Astrocyte (in vitro differentiated cells and primary cell): ENCODE measurements at places on chromosomes 11 and 22.
A peak's percentile ranks its signal among the peaks of the same experiment; 100 is the strongest.

DNA sequence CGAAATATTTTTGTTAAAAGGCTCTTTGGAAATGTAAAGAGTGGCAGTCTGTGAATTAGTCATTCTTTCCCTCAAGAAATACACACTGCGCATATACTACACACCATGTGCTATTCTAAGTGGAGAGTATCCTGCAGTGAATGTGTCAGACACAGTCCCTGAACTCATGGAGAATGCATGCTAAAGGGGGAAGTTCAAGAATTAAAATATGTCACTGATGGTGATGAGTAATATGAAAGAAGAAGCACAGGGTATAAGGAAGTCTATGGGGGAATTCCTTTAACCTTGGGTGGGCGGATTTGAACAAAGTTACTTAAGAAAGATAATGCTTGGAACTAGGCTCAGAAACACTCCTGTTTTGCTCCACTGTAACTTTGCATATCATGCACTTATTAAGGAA, 153.0 kb downstream of the LRRC4C start:
- DNase-seq, result peak; percentile 79
- peaks cover 10% of the 10 kb centered on the region for H3K4me1 ChIP-seq
- no peaks in the 10 kb centered on the region for H3K27me3 ChIP-seq
- H3K4me3 ChIP-seq, result no peak overlapping the region
- H3K36me3 ChIP-seq, result no peaks in the 10 kb centered on the region

- H3K27ac ChIP-seq, result no peak overlapping the region
- H3K27me3 ChIP-seq, result no peaks in the 10 kb centered on the region
- H3K4me1 ChIP-seq, result no peaks in the 10 kb centered on the region
- DNase-seq, result no peak
- H3K4me3 ChIP-seq, result no peak overlapping the region
These were observed 309.8 kb downstream of the TTC28 start for GRCh38 chr22:28369854-28370253.

DNA sequence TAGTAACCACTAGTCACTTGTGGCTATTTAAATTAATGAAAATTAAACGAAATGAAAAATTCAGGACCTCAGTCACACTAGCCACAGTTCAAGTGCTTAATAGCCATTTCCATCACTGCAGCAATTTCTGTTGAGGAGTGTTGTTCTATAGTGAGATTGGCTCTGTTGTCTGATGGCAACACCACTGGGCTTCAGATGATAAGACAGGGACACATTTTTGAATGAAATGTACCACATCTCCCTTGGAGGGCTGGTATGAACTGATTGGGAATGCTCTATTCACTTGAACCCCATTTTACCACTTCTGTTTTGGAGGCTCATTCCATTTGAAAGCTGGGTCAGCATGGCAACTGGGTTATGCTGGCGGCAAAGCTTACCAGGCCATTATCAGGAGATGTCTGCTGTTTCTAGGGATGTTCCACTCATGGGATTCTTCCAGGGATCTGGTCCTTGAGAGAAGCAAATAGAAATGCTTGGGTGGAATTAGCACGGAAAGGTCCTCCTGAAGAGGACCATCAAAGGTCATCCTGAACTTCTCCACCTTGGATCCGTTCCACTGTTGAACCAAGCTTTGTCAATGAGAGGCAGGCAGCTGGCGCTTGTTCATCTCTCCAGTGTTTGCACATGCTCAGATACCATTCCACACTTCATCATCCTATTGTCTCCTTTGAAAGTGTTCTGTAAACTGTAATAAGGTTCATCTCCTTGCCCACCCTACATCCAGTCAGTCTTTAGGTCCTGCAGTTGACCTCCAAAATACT, 7.6 kb downstream of the AMOTL1 start:
- DNase-seq, result no peak
- no peaks in the 10 kb centered on the region for H3K27me3 ChIP-seq
- H3K4me3 ChIP-seq, result no peak overlapping the region
- H3K36me3 ChIP-seq, result no peaks in the 10 kb centered on the region
- H3K27ac ChIP-seq, result peak overlapping the region; percentile 74
- peaks cover 14% of the 10 kb centered on the region for H3K4me1 ChIP-seq

DNA sequence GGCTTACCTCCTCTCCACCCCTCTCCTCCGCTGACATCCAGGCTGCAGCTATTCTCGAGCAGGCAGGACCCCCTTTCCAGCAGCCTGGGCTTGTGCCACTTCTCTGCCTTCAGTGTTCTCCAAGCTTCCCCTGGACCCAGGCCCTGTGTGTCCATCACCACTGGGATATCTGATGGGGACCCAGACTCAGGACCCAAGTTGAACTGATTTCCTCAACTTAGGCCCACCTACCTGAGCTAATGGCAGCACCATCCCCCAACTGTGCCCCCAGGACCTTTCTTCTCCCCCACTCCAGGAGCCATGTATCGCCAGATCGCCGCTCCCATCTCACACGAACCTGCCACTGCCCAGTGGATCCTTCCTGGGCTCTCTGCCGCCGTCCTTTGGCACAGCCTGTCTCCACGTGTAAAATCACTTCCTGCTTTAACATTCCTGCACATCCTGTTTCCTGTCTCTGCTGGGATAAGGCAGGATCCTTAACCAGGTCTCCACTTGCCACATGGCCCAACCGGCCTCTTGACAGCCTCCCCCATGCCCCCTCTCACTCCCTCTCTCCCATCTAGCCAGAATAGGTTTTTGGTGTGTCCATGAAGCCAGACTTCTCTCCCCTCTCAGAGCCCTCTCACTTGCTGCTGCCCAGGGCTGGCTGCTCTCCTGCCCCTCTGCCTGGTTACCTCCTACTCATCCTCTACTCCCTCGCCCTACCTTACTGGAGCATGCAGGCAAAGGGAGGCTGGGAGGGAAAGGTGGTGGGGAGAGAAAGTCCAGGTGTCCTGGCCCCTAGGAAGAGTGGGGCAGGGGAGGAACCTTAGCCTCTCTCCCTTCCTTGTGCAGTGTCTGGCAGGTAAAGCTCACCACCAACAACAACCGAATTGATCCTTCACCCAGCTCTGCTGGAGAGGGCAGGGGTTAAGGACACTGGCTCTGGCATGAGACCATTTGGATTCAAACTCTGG, 9.4 kb downstream of the SPATA19 start:
- no peak overlapping the region for H3K27ac ChIP-seq
- H3K4me1 ChIP-seq, result no peaks in the 10 kb centered on the region
- H3K4me3 ChIP-seq, result no peak overlapping the region
- no peaks in the 10 kb centered on the region for H3K27me3 ChIP-seq

DNA sequence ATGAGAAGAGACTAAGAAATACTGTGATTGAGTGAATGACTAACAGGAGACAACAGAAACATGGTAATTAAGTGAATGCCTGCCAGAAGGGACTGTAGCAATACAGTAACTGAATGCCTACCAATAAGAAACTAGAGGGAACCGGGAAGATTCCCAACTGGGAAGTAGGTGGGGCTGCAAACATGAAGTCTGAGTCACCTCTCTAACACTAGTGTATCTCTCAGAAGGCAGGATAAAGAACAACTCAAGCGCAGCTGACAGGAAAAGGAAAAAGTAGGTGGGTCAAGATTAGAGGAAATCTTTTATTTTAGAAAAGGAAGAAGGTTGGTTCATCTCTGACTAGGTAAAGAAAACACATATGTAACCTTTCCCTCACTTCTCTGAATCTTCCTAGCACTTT, 14.0 kb downstream of the C11orf42 start:
- H3K27me3 ChIP-seq, result no peaks in the 10 kb centered on the region
- peak; percentile 89 for DNase-seq
- H3K27ac ChIP-seq, result peak overlapping the region; percentile 29

- H3K4me3 ChIP-seq, result no peak overlapping the region
- H3K36me3 ChIP-seq, result no peaks in the 10 kb centered on the region
- peaks cover 11% of the 10 kb centered on the region for H3K4me1 ChIP-seq
These were observed 3.3 kb upstream of the SHISA8 start for GRCh38 chr22:41917903-41918791.

GRCh38 chr11:123104697-123105096, 42.8 kb upstream of the HSPA8 start:
- H3K27me3 ChIP-seq, result no peaks in the 10 kb centered on the region
- no peak overlapping the region for H3K27ac ChIP-seq
- peaks cover 3% of the 10 kb centered on the region for H3K4me1 ChIP-seq
- no peak for DNase-seq
- H3K4me3 ChIP-seq, result no peak overlapping the region
- no peaks in the 10 kb centered on the region for H3K36me3 ChIP-seq

GRCh38 chr11:70063555-70063954, 14.6 kb upstream of the ANO1 start:
- H3K27ac ChIP-seq, result no peak overlapping the region
- H3K4me3 ChIP-seq, result no peak overlapping the region
- peaks cover 11% of the 10 kb centered on the region for H3K27me3 ChIP-seq
- no peaks in the 10 kb centered on the region for H3K4me1 ChIP-seq
- H3K36me3 ChIP-seq, result no peaks in the 10 kb centered on the region

DNA sequence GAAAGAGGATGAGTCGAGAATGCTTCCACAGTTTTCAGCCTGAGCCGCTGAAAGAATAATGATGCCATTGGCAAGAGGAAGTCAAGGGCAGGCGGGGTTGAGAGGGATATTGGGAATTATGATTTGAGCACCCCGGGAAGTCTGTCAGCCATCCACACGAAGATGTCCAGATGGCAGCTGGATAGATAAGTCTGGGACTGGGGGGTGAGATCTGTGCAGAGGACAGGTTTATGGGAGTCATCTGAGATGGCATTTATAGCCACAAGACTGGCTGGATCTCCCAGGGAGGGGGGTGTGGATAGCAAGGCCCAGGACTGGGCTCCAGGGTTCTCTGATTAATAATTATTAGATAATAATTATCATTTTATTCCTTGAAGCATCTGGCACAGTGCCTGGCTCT, 5.1 kb upstream of the STIP1 start:
- H3K27ac ChIP-seq, result no peak overlapping the region
- no peak overlapping the region for H3K4me3 ChIP-seq
- H3K27me3 ChIP-seq, result no peaks in the 10 kb centered on the region

DNA sequence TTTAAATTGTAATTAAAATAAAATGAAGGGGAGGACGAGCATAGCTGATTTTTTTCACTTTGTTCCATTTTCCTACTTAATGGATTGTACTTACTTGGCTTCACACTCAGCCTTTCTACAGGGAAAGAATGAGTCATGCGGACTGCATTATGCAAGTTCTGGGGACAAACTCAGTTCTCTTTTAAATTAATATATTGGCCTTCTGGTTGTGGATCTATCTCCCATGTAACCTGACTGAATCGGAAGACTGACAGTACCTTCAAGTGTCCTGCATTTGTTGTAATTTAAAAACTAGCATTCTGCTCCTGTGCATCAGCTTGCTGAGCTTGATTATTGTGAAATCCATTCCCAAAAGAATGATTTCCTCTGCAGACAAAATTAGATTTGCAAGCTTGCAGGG, 12.2 kb downstream of the OR8D1 start:
- DNase-seq, result peak; percentile 83
- H3K4me1 ChIP-seq, result no peaks in the 10 kb centered on the region
- no peak overlapping the region for H3K4me3 ChIP-seq
- H3K27me3 ChIP-seq, result no peaks in the 10 kb centered on the region
- H3K27ac ChIP-seq, result no peak overlapping the region
- no peaks in the 10 kb centered on the region for H3K36me3 ChIP-seq

DNA sequence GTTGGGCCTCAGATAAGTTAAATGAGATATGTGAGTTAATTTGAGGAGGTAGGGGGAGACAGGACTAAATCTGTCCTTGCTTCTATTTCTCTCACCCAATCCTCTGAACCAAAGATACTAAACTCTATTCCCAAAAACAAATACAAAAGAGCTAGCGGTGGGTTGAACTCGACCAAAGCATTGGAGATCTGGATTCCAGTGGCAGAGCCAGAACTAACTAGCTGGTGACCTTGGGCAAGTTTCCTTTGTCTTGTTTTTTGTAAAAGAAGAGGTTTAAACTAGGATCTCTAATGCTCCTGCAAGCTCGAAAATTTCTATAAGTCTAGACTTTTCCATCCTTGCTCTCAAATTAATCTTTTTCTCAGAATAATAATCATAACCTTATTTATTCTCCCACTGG, 1.5 kb downstream of the ME3 start:
- H3K4me1 ChIP-seq, result peaks cover 9% of the 10 kb centered on the region
- peak overlapping the region; percentile 81 for H3K4me3 ChIP-seq
- no peak for DNase-seq
- no peak overlapping the region for H3K27ac ChIP-seq
- H3K27me3 ChIP-seq, result no peaks in the 10 kb centered on the region

GRCh38 chr22:45974498-45974897, 2.5 kb downstream of the WNT7B start:
- no peak for DNase-seq
- H3K27me3 ChIP-seq, result peaks cover 23% of the 10 kb centered on the region
- peaks cover 31% of the 10 kb centered on the region for H3K4me1 ChIP-seq
- no peak overlapping the region for H3K27ac ChIP-seq
- no peak overlapping the region for H3K4me3 ChIP-seq
- no peaks in the 10 kb centered on the region for H3K36me3 ChIP-seq

DNA sequence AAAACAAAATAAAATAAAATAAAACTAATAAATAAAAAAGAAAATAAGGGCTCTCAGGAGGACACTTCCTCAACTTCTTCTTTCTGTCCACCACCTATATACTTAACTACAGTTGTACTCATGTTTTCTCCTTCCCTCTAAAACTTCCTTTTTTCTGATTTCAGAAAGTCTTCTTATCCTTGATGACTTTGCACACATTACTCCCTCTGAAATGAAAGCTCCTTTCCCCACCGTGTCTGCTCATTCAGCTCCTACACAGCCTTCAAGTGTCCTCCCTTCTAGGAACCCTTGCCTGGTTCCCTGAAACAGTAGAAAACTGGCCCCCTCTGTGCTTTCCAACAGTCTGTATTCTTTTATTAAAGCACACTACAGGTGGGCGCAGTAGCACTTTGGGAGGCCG, 18.3 kb upstream of the DDX17 start:
- no peaks in the 10 kb centered on the region for H3K36me3 ChIP-seq
- H3K27me3 ChIP-seq, result no peaks in the 10 kb centered on the region
- no peak overlapping the region for H3K27ac ChIP-seq

- H3K36me3 ChIP-seq, result no peaks in the 10 kb centered on the region
- no peaks in the 10 kb centered on the region for H3K27me3 ChIP-seq
- DNase-seq, result no peak
- no peak overlapping the region for H3K4me3 ChIP-seq
- H3K27ac ChIP-seq, result no peak overlapping the region
These were observed 4.5 kb downstream of the OR10G7 start for GRCh38 chr11:124036666-124037065.

DNA sequence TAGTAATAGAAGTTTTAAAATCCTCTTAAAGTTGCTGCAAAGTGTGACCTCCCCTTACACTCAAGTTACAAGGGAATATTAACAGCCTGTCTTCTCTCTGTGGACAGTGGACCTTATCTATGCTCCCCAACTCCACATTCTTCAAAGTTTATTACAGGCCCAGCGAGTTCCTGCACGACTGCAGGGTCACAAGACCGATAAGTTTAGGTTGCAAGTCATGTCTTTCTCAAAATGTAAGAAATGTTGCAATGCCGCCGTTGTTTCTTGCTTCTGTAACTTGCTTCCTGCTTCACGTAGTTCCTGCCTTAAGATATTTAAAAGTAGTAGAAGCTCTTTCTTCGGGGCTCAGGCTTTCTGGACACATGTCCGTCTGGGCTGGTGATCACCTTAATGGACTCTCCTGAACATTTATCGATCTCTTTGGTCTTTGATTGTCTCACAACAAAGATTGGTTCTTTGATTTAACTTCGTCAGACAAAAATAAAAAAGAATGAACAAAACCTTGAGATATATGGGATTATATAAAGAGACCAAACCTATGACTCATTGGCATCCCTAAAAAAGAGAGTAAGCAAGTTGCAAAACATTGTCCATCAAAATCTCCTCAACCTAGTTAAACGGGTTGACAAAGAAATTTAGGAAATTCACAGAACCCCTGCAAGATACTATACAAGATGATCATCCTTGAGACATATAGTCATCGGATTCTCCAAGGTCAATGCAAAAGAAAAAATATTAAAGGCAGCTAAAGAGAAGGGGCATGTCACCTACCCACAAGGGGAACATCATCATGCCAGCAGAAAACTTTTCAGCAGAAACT, 45.4 kb upstream of the GLYAT start:
- no peak for DNase-seq
- H3K4me3 ChIP-seq, result no peak overlapping the region
- no peaks in the 10 kb centered on the region for H3K4me1 ChIP-seq
- H3K27ac ChIP-seq, result no peak overlapping the region
